ENCODE measurements at places on chromosomes 2 and 18. TPM values are rescaled to one million over a fixed set of nuclear protein-coding genes. Genes with fewer than 3 reads are reported as not detected.
A peak's percentile ranks its signal among the peaks of the same experiment; 100 is the strongest.

ALPP gene
- not detected for total RNA-seq

MAL gene
- not detected for total RNA-seq

FTCDNL1 gene
- 0.94 TPM for total RNA-seq

GRCh38 chr18:3492721-3493120 lies 42.7 kb downstream of the TGIF1 start:
- peaks cover 73% of the 10 kb centered on the region for H3K4me1 ChIP-seq
- no peak for DNase-seq
- H3K27me3 ChIP-seq = no peaks in the 10 kb centered on the region
- 0 out of 2 replicates have a peak, but pooled peaks cover under 1% of the 10 kb centered on the region for H3K36me3 ChIP-seq
- peak overlapping the region; percentile 99 for H3K27ac ChIP-seq
- H3K4me3 ChIP-seq = peak overlapping the region; percentile 63

GRCh38 chr2:214401580-214401979 lies 9.3 kb upstream of the VWC2L start:
- H3K27me3 ChIP-seq = no peaks in the 10 kb centered on the region
- H3K36me3 ChIP-seq = no peaks in the 10 kb centered on the region
- H3K4me3 ChIP-seq = no peak overlapping the region
- no peak overlapping the region for H3K27ac ChIP-seq

DNA sequence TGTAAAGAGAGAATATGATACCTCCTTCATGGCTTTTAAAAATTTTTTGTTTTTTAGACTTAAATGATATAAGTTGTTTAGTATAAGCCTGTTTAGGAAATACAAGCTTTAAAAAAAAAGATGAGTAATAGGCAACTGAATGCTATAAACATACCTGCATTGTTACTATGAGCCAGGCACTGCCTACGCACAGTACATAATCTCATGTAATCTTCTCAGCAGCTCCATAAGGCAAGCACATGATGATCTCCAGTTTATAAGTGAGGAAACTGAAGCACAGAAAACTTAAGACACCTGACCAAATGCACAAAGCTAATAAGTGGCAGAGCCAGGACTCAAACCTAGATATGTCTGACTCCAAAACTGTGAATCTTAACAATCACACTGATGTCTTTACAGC lies 156.3 kb upstream of the SLC1A4 start:
- peaks cover 30% of the 10 kb centered on the region for H3K4me1 ChIP-seq
- DNase-seq = no peak
- H3K27me3 ChIP-seq = no peaks in the 10 kb centered on the region
- no peaks in the 10 kb centered on the region for H3K36me3 ChIP-seq
- no peak overlapping the region for H3K4me3 ChIP-seq

DNA sequence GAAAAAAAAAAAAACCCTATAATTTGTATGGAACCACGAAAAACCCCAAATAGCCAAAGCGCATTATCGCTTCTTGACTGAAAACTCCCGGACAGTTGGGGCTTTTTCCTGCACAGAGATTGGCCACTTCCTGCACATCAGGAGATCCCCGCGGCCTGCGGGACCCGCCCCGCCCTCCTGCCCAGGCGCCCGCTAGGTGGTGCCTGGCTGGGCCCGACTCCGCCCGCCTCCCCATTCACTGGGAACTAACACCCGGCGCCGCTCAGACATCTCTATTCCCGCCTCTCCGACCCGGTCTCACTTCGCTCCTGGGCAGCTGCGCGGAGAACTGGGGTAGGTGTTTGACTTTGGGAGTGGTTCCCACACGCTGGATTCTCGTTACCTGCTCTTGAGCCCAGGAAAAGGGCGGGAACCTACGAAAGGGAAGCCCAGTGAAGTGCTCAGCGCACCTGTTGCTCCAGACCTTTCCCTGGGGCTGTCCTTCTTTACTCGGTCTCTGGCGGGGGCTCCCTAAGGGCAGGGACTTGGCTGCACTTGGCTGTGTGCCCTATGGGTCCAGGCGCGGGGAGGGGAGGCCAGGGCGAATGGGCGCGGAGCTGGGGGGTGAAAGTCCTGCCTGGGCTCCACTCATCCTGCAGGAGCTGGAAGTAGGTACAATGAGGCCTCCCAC lies at the start of gene HMSD:
Gene HMSD (plus strand): TSS at position 234 of the 670 bp plus-strand sequence. CDS start 4,155 bp downstream, outside the sequence.
- no peak within 1 kb of the TSS for H3K27ac ChIP-seq
- DNase-seq = peak; percentile 51
- peak within 1 kb of the TSS; percentile 46 for H3K4me3 ChIP-seq
- H3K36me3 ChIP-seq = no peaks in the 10 kb centered on the region
- no peaks in the 10 kb centered on the region for H3K27me3 ChIP-seq
- H3K4me1 ChIP-seq = peaks cover 9% of the 10 kb centered on the region

- no peak overlapping the region for H3K4me3 ChIP-seq
- H3K36me3 ChIP-seq = no peaks in the 10 kb centered on the region
- no peak overlapping the region for H3K27ac ChIP-seq
- H3K4me1 ChIP-seq = no peaks in the 10 kb centered on the region
- H3K27me3 ChIP-seq = no peaks in the 10 kb centered on the region
Observed at GRCh38 chr2:160278879-160279177, 78.8 kb upstream of the ITGB6 start.

DNA sequence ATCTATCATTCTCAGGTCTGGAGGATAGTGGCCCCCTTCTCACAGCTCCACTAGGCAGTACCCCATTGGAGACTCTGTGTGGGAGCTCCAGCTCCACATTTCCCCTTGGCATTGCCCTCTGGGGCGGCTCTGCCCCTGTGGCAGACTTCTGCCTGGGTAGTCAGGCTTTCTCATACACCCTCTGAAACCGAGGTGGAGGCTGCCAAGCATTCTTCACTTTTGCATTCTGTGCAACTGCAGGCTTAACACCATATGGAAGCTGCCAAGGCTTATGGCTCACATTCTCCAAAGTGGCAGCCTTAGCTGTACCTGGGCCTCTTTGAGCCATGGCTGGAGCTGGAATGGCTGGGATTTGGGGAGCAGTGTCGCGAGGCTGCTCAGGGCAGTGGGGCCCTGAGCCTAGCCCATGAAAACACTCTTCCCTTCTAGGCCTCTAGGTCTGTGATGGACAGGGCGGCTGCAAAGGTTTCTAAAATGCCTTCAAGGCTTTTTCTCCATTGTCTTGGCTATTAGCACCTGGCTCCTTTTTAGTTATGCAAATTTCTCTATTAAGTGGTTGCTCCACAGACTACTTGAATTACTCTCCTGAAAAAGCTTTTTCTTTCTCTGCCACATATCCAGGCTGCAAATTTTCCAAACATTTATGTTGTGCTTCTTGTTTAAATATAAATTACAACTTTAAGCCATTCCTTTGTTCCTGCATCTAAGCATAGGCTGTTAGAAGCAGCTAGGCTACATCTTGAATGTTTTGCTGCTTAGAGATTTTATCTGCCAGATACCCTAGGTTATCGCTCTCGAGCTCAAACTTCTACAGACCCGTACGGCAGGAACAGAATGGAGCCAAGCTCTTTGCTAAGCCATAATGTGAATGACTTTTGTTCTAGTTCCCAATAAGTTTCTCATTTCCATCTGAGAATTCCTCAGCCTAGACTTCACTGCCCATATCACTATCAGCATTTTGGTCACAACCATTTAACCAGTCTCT lies 206.5 kb downstream of the CPS1 start:
- no peaks in the 10 kb centered on the region for H3K27me3 ChIP-seq
- no peak for DNase-seq
- H3K36me3 ChIP-seq = no peaks in the 10 kb centered on the region
- no peak overlapping the region for H3K27ac ChIP-seq
- no peak overlapping the region for H3K4me3 ChIP-seq
- H3K4me1 ChIP-seq = no peaks in the 10 kb centered on the region

All from Karpas-422 (cell line).